ENCODE measurements at places on chromosomes 12 and 14.

GRCh38 chr14:22887260-22887989 lies 4.4 kb downstream of the REM2 start:
- peak; percentile 30 for DNase-seq

DNA sequence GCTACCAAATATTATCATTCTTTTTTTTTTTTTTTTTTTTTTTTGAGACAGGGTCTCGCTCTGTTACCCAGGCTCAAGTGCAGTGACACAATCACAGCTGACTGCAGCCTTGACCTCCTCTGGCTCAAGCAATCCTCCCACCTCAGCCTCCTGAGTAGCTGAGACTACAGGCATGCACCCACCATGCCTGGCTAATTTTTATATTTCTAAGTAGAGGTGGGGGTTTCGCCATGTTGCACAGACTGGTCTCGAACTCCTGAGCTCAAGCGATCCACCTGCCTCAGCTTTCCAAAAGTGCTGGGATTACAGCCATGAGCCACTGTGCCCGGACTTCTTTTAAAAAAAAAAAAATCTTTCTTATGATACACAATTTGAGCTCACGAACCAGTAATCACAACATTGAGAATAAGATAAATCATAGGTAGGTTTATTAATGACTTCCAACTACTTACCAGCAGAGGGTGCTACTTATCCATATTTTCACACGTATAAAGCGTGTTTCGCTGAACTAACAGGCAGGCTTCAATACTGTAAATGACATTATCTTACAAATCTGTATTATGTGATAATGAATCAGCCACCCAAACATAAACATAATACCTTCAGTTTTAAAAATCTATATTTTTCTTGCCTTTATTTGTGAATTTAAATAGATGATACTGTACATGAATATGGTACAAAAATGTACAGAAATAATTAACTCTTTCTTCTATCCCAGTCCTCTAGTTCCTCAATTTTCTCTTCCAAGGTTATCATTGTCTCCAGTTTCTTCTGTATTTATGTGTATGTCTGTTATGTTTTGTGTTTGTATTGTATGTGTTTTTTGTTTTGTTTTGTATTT lies 42.5 kb upstream of the BCAT1 start:
- DNase-seq: no peak

GRCh38 chr12:22935501-22935900 lies 310.5 kb downstream of the ETNK1 start:
- DNase-seq: no peak

- no peak for DNase-seq
Observed at GRCh38 chr14:96403409-96403808, 11.5 kb downstream of the AK7 start.

- no peak for DNase-seq
Observed at GRCh38 chr12:101441461-101442224, 33.5 kb upstream of the SPIC start.

DNA sequence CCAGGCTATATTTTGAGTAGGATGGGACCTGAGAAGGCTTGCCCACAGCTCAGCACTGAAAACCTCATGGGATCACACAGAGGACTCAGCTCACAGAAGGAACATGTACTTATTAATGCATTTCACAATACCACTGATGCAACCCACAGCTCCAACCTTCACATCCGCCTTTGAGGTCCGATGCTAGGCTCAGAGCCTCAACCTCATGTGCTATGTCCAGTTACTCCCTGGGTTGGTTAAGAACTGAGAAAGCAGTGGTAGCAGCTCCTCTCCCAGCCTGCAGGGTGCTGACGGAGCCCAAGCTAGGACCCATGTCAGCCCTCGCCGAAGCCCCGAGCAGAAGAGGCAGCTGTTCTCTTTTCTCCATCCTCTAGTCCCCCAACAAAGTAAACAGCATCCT lies 52.9 kb downstream of the SPTB start:
- no peak for DNase-seq

DNA sequence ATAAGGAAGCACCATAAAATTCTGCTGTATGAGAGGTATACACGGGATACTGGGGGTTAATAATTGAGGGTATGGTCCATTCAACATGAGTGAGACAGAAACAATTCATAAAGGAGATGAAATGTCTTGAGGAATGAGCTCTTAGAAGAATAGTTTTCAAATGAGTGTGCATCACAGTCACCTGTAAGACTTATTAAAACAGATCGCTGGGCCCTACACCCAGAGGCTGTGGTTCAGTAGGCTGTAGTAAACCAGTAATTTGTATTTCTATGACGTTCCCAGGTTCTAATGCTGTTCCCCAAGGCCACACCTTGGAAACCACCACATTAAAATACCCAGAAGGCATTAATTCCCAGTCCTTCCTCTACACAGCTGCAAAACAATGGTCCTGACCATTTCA lies 49.6 kb downstream of the CAND1 start:
- no peak for DNase-seq

GRCh38 chr14:73290279-73290678 lies 53.0 kb downstream of the PAPLN start:
- no peak for DNase-seq

GRCh38 chr12:107765316-107765715 lies 4.4 kb upstream of the PRDM4 start:
- DNase-seq: no peak

Measured in aorta (tissue), 5 donors.